ENCODE measurements at places on chromosomes 6 and 20.

GRCh38 chr6:37583261-37583660 lies 83.6 kb upstream of the CCDC167 start:
- DNase-seq, result no peak

- DNase-seq, result no peak
Observed at GRCh38 chr20:38165966-38166702, 1.1 kb upstream of the TGM2 start.

- DNase-seq, result no peak
Observed at GRCh38 chr6:17584241-17584803, 15.8 kb upstream of the FAM8A1 start.

DNA sequence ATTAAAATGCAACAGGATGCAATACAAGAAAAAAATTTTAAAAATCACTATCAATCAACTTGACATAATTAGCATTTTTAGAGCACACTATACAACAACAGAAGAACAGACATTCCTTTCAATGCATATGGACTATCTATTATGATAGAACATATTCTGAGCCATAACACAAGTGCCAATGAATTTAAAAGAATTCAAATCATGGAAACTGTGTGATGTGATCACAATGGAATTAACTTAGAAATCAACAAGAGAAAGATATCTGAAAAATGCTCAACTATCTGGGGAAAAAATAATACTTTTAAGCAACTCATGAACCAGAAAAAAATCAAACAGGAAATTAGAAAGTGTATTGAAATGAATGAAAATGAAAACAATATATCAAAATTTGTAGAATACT lies 106.3 kb downstream of the ADTRP start:
- no peak for DNase-seq

GRCh38 chr6:149421132-149421531 lies 21.1 kb downstream of the SUMO4 start:
- DNase-seq, result no peak

GRCh38 chr6:3306848-3307247 lies 48.1 kb downstream of the PSMG4 start:
- no peak for DNase-seq

- no peak for DNase-seq
Observed at GRCh38 chr6:105326216-105326615, 76.7 kb downstream of the PREP start.

DNA sequence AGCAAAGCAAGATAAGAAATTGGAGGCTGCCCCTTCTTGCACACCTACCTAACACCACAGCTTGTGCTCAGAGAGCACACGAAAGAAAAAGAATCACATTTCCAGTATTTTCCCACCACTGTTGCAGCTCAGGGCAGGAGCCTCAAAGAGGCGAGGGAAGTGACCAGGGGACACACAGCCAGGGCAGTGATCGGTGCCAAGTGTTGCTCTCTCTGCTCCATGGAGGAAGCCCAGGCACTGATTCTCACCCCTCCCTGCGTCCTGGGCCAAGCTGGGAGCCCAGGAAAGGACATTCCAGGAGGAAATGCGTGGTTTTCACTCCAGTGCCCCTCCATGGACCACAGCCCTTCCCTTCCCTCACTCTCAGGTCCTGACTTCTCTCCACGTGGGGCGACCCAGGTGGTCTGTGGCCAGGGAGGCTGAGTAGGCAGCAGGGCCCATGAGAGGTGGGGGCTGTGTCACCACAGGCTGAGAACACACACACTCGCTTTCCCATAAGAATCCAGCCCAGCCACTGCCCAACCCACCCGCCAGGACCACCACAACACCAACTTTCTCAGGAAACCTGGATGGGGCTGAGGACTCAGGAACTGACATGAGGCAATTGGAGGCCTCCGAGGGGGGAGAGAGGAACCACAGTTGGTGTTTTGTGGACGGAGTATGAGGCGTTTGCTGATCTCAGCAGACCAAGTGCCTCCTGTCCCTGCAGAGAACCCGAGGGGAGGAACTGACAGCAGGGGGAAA lies 81.7 kb upstream of the MAFB start:
- no peak for DNase-seq
